Activated CD8-positive, alpha-beta memory T cell treated with anti-CD3 and anti-CD28 coated beads for 1 hour (primary cell): ENCODE measurements at places on chromosomes 2 and 18.

DNA sequence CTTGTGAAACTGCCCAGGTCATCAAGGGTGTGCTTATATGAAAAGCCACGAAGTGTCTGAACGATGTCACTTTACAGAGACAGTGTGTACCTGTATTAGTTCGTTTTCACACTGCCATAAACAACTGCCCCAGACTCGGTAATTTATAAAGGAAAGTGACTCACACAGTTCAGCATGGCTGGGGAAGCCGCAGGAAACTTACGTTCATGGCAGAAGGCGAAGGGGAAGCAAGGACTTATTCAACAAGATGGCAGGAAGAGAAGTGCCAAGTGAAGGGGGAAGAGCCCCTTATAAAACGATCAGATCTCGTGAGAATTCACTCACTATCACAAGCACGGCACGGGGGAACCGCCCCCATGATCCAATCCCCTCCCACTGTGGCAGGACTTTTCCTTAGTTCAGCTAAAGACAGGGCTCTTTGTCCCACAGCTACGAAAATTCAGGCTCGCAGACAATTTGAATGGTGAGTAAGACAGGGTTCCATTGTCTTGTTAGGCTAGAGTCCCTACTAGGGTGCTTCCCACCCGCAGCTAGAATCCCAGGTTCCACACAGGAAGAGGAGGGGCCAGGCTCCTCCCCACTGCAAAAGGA lies 20.1 kb downstream of the TMEM177 start:
- DNase-seq: no peak

DNA sequence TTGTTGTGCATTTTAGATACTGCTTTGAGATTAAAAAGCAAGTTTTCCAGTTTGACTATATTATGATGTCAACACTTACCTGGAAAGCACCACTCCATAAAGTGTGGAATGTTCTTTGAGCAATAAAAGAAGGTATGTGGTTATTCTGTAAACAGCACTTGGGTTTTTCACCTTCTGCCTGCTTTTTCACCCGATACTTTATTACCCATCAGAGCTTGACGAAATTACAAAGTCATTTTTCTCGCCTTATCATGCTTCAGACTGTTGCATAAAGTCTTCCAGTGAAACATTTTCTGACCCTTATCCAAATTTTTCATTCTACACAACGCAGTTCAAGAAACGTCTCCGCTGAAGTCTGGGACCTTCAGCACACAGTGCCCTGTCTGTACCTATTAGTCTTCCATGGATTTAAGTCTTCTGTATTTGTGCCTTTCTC lies 25.2 kb downstream of the CAB39 start:
- no peak for DNase-seq

GRCh38 chr18:45957100-45957499 lies 10.0 kb downstream of the EPG5 start:
- no peak for DNase-seq

DNA sequence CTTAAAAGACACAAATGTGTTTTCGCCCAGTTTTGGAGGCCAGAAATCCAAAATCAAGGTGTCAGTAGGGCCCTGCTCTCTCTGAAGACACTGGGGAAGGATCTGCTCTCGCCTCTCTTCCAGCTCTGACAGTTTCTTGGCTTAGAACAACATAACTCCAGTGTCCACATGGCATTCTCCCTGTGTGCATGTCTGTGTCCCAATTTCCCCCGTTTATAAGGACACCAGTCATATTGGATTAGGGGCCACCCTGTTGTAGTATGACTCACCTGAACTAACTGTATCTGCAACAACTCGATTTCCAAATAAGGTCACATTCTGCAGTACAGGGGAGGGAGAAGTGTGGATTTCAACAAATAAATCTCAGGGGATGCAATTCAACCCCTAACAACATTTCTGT lies 263.2 kb downstream of the SS18 start:
- no peak for DNase-seq

- no peak for DNase-seq
Measured at GRCh38 chr2:78568782-78569373, 456.6 kb upstream of the REG3G start.

GRCh38 chr2:36490749-36491148 lies 107.2 kb downstream of the FEZ2 start:
- DNase-seq: no peak

DNA sequence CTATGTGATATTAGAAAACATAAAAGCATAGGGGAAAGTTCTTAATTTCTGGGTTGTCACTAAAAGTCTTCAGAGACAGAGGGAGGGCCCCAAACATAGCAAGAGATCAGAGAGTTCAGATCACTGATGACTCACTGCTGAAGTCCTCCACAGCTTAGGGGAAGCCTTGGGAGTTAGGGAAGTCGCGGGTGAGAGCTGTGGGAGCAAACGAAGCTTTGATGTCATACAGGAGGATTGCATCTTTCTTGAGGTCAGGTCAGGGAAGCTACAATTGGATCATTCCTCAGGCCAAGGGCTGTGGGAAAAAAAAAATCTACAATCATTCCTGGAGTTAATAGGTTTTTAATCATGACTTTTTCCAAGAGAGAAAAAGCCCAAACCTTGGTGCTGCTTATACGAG lies 96.2 kb downstream of the COPS8 start:
- no peak for DNase-seq

DNA sequence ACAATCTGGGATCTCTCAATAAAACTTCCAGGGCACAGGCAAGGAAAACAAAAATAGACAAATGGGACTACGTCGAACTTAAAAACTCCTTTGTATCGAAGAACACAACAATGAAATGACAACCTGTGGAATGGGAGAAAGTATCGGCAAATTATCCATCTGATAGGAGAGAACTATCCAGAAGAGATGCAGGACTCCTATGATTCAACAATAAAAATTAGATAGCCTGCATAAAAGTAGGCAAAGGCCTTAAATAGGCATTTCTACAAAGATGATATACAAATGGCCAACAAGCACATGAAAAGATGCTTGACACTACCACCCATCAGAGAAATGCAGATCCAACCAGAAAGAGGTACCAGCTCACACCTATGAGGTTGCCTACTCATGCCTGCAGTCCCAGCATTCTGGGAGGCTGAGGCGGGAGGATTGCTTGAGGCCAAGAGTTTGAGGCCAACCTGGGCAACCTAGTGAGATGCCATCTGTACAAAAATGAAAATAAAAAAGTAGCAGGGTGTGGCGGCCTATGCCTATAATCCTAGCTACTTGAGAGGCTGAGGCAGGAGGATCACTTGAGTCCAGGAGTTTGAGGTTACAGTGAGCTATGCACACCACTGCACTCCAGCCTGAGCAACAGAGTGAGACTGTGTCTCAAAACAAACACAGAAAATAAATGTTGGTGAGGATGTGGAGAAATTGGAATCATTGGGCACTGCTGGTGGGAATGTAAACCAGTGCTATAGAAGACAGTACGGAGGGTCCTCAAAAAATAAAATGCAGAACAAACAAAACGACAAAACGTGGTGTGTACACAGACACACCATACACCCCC lies 21.6 kb downstream of the TWIST2 start:
- DNase-seq: no peak

GRCh38 chr18:49857708-49858107 lies 44.4 kb upstream of the ACAA2 start:
- no peak for DNase-seq

DNA sequence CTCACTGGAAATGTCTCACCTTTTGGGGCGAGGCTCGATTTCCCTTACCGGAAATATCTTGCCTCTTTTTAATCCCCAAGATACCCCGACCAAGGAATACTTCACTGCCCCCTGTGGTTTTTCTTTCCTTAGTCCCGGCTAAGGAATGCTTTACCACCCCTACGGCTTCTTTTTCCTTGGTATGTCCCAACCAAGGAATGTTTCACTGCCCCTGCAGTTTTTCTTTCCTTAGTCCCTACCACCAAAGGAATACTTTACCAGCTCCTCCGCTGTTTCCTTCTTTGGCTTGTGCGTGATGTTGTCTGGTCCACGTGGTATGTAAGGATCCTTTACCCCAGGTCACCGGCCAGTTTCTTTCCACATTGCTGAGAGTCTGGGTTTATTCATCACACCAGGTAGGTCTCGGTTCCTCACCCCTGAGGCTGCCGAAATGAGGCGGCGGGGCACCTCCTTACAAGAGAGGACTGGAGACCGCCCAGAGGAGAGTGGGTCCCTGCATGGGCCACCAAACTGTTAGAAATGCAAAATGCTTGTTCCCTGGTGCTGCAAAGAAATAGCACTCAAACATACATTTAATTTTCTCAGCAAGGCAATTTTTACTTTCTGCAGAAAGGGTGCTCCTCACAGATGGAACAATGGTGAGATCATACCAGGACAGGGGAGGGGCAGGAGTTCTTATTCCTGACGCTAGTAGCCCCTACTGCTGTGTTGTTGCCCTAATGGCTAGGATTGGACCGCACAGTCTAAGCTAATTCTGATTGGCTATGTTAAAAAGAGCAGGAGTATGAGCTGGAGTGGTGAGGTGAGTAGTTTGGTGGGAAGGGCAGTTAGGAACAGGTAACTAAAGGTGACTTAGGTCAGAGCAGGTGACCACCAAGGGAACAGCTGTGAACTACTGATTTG lies 33.4 kb upstream of the CLASP1 start:
- no peak for DNase-seq

- peak; percentile 35 for DNase-seq
Measured at GRCh38 chr2:47323009-47323821, 79.7 kb upstream of the MSH2 start.

- no peak for DNase-seq
Measured at GRCh38 chr2:25383806-25384205, 42.1 kb upstream of the DNMT3A start.

GRCh38 chr2:55408918-55409868 lies 10.5 kb downstream of the CCDC88A start:
- DNase-seq: no peak

DNA sequence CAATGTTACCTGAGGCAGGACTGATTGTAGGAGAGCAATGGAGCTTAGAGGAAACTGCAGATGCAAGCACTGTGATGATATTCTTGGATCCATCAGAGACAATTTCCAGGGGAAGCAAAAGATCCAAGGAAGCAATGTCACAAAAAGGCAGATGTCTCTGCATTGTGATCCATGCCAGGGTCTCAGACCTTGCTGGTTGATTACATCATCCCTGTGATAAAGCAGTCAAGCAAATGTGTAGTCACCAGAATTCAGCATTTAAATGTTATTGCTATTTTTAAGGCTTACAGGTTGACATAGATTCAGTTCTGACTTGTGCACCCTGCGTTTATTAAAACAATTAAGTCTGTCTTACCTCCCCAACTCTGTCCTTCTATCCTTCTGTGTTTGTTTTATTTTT lies 56.8 kb upstream of the CCDC85A start:
- DNase-seq: no peak

DNA sequence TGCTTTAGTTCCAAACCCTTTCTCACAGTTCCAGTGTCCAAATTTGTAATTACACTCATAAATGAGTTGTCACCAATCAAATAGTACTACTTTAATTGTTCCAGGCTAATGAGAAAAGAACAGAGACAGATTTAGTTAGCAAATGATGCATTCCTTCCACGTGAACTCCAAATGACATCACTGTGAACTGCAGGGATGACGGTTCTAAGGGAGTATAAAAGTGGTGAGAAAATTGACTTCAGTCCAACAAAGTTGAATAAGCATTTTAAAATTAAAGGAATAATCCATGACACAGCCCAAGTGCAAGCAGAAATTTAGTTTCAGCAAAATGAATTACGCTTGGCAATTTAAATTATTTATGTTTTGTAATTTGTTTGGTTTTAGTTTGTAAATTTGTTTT lies 102.0 kb upstream of the LRATD1 start:
- DNase-seq: no peak

DNA sequence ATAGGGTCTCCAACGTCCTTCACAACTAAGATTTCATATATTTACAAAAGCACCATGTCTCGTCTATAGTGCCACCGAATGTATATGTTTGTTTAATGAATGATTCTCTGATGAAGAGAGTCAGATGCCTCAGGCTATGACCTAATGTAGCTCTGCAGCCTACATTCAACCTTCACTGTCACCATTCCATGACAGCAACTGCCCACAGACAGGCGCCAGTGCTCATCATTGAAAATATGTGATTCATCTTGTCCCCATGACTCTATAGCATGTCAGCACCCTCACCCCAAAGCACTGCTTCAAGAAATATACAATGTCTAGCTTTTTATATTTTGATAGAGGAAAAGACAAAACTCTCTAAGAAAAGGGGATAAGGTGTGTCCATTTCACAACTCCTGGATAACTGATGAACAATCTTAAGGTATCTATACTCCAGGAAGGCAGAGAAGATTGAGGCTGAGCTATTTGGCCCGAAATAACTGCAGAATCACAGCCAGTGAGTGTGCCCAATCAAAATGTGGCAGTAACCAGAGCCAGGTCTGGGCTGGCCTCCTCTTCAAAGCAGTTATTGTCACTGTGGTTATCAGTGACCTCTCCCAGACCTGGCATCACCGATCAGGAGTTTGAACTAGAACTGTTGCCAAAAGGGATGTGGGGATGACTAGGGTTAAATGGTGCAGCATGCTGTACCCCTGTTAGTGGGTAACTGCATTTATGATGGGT lies 246.6 kb downstream of the SETBP1 start:
- no peak for DNase-seq

GRCh38 chr2:238654479-238655197 lies 193.2 kb upstream of the TWIST2 start:
- no peak for DNase-seq
